Bone marrow (tissue), 2 donors: ENCODE measurements at places on chromosomes 4 and X.

GRCh38 chr4:86272669-86273068 lies 87.2 kb downstream of the MAPK10 start:
- no peak for DNase-seq

- DNase-seq: no peak
Observed at GRCh38 chr4:47661741-47662140, 176.1 kb downstream of the CORIN start.

DNA sequence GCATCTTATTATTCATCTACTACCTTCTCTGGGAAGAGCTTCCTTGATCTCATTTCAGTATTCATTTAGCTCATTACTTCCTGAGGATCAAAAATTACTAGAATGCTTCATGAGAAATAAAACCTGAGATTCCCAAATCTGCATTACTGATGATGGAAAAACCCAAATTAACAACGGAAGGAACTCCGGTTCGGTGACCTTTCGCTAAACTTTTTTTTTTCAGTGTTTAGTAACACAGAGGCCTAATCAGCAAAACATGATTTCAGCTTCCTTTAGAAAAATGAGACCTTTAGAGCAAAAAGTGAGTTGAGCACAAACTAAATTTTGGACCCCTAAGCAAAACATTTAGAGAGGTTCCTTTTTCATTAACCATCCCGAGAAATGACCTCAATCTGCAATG lies 229.2 kb downstream of the MAML3 start:
- no peak for DNase-seq

DNA sequence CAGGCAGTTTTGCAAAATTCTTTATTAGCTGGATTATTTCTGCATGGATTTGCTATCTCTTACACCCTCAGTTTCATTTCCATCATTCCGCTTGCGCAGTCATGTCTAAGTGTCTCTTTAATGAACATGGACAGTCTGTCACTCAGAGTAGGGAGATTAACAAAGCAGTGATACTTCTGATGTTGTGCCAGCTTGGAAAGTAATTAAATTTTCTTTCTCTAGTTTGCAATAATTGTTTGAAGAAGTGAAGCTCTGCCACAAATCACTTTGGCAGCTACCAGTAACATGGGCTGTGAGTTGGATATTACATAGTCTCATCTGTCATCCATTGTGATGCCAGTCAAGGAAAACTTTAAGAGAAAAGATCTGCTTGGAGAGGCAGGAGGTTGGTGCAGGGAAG lies 324.8 kb upstream of the NWD2 start:
- DNase-seq: no peak

DNA sequence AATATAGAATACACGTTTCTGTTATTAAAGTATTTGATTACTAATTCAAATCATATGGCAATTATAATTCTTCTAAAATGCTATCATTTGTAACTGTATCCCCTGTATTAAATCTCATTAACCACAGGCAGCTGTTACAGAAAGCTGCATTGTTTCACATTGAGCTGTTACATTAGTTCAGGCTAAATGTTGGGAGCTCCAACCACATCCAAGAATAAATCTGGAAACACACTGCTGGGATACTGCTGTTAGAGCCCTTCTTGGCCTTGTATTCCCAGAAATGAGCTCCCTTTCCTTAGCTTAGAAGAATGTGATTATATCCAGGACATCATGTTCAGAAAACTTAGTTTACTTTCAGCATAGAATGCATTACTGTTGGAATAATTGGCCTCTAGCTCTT lies 48.2 kb downstream of the GUCY1B1 start:
- DNase-seq: no peak

- no peak for DNase-seq
Observed at GRCh38 chr4:173002830-173003561, 165.6 kb upstream of the GALNT7 start.
